ENCODE measurements at places on chromosomes 1 and 21. TPM values are rescaled to one million over a fixed set of nuclear protein-coding genes. Genes with fewer than 3 reads are reported as not detected.

DNA sequence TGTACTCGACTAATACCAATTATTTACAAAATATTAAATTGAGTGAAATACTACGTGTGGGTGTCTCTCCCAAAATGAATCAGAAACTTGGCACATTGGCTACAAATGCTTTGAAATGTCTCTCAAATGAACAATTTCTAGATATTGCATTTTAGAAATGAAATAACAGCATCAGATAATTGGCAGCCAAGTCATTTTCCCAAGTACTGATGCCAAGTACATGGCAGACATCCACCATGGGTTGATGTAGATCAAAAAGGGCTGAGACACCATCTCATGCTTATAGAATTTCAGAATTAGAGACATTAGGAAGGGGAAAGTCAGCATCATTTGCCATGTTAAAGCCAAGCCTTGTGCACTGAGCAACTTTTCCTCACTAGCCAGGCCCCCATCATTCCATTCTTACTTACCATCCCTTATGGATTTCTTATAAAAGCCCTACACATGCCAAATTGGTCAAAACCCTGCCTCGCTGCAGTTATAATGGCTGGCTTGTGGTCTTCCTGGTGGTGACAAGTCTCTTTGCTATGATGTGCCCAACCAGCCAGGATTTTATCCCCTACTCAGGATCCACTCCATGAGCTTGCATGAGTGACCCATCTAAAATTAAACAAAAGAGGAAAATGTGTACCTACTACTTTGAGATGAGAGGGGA is 73.1 kb downstream of the GREM2 start:
- DNase-seq, result no peak

DNA sequence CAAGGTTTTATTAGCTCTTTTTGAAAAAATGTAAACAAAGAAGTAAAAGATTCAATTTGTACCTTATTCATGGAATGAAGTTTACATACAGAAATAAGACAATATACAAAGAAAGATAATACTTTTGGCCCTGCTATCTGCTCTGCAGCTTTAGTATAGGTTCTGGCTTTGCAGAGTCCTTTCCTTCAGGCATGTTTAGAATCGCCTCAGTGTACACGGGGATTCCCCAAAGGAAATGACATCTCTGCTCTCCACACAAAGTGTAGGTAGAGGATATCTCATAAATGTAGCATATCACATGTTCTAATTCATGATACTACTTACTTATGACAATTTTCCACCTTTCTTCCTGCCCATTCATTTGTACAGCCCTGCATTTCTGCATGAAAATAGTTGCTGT is 222.6 kb upstream of the DPYD start:
- no peak for DNase-seq

GRCh38 chr1:199959033-199959774 is 68.3 kb upstream of the NR5A2 start:
- no peak for DNase-seq

The LCK gene
- total RNA-seq, result 8.2 TPM

The NPHS2 gene
- total RNA-seq, result not detected

The ZNF436 gene
- 8.0 TPM for total RNA-seq

Data from epithelial cell of proximal tubule (primary cell).